ENCODE measurements at places on chromosomes 11 and 22.

GRCh38 chr11:7936615-7937014, 4.9 kb downstream of the OR10A3 start:
- no peak for DNase-seq

DNA sequence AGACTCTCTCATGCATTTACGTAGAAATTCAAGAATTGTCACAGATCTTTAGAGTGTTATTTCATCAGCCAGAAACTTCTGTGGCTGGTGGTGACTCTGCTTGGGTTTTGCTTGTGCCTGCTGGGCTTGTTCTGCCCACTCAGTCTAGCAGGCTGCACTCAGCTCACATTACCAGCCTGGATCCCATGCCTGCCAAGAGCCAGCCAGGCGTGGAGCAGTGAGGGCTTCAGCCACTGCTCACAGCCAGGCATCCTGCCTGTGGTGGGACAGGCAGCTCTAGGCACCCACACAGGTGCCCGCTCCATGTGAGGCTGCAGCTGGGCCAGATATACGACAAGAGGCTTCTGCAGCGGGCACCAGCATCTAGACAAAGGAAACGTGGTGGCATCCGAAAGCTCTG, 1213.3 kb upstream of the RAG2 start:
- no peak for DNase-seq

GRCh38 chr11:2587976-2588748, 111.6 kb downstream of the KCNQ1OT1 start:
- DNase-seq = no peak

DNA sequence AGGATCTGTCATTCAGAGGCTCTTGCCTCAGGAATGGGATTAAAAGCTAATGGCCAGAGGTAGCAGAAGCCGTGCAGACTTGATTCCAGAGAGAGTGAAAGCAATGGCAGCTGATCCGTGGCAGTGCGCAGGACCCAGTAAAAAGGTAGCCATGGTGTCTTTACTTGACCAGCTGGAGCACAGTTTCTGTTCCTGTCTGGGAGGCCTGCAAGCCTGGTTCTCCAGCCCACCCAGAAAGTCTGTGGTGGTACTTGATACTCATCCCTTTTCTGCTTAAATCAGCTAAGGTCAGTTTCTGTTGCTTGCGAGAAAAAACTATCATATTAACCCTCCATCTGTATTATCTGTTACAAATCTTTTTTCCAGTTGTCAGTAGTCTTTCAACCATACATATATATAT, 86.7 kb downstream of the RPS6KA4 start:
- DNase-seq = no peak

DNA sequence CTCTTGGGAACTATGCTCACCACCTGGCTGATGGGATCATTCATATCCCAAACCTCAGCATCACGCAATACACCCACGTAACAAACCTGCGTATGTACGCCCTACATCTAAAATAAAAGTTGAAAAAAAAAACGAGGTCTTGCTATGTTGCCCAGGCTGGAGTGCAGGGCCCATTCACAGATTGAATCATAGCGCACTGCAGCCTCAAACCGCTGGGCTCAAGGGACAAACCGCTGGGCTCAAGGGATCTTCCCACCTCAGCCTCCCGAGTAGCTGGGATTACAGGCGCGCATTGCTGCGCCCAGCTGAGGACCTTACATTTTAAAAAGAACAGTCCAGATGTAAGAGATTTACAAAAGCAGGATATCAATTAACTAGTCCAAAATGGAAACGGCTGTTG, 41.9 kb upstream of the EMID1 start:
- no peak for DNase-seq

- no peak for DNase-seq
These were observed 36.9 kb upstream of the LINC01488 start for GRCh38 chr11:69444381-69445130.

DNA sequence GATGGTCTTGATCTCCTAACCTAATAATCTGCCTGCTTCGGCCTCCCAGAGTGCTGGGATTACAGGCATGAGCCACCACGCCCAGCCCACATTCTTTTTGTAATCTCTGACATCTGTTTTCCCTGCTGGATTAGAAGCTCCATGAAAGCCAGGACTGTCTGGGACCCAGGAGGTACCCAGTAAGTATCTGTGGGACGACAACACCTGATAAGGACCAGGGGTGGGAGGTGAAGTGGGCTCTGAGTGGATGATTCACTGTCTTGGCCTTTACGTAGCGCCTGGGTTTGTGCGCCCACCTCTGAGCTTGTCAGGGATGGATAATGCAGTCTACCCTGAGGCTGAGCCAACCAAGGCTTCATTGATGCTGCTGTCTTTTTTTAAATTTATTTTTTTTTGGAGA, 118.8 kb downstream of the ABTB2 start:
- no peak for DNase-seq

DNA sequence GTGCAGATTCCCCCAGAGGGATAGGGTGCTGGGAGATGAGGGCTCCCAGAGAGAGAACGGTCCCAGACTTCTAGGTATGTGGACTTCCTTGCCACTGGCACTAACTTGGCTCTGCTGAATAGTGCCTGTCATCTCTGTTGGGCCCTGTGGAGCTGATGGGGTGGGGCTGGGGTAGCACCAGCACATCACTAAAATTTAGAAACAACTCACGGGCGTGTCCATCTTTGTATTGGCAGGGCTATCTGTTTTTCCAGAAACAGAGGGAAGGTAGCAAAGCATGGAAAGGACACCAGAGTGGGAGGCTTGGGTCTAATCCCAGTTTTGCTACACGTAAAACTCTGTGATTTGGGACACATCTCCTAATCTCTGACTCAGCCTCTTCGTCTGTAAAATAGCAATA, 25.8 kb downstream of the SWAP70 start:
- DNase-seq = no peak

DNA sequence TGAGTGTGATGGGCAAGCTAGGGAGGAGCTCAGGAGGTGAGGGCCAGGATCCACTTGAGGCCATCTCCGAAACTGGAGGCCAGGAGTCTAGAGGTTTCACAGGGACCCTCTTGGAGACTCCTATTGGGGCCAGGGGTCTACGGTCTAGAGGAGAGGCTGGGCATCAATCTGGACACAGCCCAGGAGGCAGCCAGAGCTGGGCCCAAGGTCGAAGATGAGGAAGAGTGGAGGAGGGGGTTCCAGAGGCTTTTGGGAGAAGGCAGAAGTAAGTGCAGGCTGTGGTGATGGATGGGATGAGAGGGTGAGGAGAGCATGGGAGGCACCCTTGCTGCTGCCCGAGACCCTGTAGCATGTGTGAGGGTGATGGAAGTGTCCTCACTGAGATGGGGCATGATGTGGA, 56.6 kb downstream of the LRRC32 start:
- DNase-seq = no peak

DNA sequence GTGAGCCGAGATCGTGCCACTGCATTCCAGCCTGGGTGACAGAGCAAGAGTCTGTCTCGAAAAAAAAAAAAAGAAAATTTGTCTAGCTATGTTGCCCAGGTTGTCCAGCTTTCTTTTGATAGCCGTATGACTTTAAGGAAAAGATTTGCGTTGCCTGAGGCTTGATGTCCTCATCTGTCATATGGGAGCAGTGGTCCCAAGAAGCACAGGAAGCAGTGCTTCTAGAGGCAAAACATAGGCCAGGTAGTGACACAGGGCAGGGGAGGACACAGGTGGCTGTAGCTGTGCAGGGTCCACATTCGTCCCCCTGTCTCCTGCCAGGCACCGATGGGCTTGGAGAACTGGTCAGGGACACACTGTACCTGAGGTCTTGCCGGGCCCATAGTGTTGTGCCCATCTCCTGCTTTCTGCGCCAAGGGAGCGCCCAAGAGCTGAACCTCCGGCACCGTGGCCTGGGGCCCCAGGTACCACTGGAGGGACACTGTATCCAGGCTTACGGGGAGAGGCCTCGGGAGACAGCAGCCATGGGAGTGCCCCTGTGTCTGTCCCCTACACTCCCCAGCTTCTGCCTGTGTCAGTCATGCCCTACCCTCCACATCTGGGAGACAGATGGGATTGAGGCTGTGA, 1.4 kb downstream of the LRRC74B start:
- DNase-seq = no peak
